ENCODE measurements at places on chromosomes 5 and 9.

DNA sequence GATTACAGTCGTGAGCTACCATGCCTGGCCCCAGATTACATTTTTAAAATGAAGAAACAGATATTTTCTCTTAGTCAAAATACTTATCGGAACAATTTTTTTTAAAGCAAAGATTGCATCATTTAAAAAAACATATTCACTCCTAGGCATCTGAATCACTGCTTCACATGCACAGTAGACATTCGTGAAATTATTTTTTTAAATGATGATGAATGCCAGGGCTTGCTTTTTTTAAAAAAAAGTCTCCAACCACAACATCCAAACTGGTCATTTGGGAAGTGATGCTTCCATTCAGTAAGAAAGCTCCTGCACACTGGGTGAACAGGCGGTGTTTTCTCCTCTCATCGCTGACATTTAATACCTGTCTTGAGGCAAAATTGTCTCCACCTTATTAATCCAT, 223.0 kb upstream of the DMRT1 start:
- DNase-seq, result peak; percentile 36

DNA sequence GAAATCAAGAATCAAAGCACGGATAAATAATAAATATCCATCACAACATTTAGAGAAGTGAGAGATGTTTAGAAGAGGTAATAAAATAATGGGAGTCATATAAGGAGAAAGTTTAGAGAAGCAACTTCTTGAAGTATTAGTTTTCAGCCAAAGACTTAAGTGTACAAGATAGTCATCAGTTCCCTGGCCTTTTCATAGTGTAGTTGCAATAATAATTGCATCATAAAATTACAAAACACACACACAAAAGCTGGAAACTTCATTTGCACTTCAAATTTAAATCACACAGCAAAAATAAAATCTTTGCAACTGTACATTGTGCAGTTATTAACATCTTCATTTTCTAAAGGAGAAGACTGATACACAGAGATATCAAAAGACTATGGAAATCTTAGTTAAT, 319.1 kb upstream of the RGMB start:
- no peak for DNase-seq

DNA sequence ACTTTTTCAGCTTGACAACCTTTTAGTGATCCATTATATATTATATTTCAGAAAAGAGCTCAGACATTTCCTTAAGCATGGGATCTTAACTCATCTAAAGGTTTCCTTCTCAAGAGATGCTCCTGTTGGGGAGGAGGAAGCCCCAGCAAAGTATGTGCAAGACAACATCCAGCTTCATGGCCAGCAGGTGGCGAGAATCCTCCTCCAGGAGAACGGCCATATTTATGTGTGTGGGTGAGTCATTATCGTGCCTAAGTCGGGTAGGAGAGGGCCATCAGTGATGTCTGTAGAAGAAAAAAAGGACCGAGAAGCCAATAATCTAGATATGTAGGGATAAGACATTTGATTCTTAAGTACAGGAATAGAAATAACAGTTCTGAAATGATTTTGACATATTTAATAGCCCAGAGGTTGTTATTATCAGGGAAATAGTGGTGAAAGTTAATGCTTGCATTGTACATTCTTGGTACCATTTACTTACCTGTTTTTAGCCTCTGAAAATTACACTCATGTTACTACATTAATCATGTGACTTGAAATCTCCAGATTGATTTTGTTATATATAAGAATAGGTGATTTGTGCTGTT, 28.2 kb downstream of the MTRR start:
- DNase-seq, result no peak

DNA sequence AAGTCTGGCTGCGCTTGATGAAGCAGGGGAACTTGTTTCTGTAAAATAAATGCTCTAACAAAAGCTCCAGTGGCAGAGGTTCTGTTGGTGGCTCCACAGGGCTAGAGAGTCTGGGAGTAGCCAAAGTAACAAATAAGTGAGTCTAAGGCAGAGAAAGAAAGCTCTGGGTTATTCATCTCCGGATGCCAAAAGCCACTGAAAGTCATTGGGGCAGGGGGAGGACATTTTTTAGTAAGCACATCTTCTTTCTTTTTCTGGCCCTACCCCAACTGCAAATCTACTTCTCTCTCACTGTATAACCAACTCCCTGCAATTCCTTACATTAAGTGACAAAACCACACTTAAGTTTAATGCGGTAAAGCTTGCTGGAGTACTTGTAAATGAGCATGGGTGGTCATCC, 141.6 kb downstream of the INSYN2B start:
- no peak for DNase-seq

DNA sequence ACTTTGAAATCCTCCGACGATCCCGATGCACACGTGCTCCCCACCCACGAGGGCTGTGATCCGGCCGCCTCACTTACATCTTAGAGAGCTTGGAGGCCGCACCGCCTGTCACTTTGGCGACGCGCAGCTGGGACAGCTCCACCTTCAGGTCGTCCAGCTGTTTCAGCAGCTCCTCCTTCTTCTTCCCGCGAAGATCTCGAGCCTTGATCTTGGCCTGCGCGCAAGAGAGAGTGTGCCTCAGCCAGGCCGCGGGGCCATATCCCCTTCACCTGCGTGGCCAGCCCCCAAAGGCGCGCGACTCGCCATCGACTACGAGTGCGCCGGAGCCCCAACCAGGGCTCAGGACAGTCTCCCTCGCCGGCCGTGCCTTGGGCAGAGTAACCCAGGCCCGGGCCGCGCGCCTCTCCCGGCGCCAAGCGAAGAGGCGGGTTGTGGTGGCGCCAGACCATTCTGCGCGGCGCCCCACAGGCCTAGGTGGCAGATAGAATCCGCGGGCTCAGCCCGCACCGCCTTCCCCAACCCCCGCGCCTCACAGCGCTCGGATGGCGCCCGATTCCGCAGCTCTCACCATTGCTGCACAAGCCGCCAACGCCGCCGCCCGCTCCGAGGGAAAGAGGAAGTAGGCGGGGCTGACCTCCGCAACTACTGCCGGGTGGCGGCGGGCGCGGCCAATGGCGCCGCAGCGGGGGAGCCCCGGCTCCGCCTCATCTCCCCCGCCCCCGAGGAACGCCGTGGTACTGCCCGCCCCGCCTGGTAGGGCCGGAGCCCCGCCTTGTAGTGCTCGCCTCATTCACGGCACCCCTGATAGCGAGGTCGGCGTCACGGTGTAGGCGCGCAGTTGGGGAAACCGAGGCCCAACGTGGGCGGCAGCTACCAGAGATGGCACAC, at the start of the genes ARPC5L and RPL35:
ARPC5L (plus strand) TSS at position 789 of the 888 bp plus-strand sequence. CDS start 7,161 bp downstream, outside the sequence.
RPL35 (minus strand) TSS at position 616 of the 888 bp plus-strand sequence; CDS start at position 571, 45 bp downstream.
- peak; percentile 92 for DNase-seq

GRCh38 chr5:157747173-157747740, 3.7 kb downstream of the LSM11 start:
- DNase-seq, result no peak

- no peak for DNase-seq
Measured at GRCh38 chr5:89871906-89872305, 537.6 kb downstream of the CETN3 start.

- no peak for DNase-seq
Measured at GRCh38 chr9:97366889-97367288, 45.0 kb upstream of the TDRD7 start.

DNA sequence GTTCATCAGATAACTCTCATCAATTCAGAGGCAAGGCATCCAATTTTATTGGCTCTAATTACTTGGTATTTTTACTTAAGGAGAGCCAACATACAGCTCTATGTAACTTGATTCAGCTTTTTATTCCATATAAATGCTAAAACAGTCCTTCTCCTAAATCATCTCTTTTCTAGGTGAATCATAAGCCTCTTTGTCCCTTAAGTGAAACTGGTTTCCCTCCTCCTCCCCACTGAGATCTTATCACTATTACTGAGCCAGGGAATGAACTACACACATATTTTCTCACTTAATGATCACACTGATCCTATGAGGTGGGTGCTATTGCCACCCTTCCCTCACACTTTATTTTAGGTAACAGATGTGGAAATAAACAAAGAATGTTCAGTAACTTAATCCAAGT, 1143.8 kb downstream of the MAT2B start:
- no peak for DNase-seq

- DNase-seq, result no peak
Measured at GRCh38 chr5:51214746-51215145, 168.5 kb upstream of the ISL1 start.

- DNase-seq, result no peak
Measured at GRCh38 chr5:142222866-142223558, 101.8 kb downstream of the SPRY4 start.

DNA sequence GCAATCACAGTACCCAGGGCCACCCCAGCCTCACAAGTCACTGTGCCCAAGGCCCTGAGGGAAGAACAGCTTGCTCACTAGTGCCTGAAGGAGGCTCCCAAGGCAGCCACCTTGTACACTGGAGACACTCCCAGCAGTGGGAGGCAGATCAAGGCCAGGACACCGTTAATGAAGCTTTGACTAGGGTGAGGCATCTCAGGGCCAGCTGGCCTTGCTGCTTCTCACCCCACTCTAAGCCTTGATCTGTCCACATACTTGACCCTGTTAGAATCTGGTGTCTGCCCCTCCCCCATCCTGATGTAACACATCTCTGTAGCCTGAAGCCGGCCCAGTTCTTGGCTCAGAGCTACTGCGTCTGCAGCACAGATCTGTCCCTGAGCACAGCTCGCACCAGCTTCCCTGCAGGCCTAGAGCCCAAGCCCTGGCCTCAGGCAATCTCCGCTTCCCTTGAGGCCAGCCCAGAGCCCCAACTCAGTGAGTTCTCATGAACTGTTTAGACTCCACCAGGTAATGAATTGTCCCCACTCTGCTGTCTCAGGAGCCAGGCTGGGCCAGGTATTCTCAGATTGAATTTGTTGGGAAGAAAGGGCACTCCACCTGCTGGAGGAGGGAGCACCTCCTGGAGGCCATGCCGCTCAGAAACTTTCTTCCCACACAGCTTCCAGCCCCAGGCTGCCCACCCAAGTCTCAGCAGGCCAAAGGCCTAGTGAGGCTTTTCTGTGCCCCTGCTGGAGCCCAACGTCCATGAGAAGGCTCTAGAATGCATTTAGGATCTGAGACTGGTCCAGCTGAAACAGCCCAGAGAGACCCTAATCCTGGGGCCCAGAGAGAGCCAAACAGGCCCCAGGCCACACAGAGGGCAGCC, 13.4 kb upstream of the JADE2 start:
- no peak for DNase-seq

DNA sequence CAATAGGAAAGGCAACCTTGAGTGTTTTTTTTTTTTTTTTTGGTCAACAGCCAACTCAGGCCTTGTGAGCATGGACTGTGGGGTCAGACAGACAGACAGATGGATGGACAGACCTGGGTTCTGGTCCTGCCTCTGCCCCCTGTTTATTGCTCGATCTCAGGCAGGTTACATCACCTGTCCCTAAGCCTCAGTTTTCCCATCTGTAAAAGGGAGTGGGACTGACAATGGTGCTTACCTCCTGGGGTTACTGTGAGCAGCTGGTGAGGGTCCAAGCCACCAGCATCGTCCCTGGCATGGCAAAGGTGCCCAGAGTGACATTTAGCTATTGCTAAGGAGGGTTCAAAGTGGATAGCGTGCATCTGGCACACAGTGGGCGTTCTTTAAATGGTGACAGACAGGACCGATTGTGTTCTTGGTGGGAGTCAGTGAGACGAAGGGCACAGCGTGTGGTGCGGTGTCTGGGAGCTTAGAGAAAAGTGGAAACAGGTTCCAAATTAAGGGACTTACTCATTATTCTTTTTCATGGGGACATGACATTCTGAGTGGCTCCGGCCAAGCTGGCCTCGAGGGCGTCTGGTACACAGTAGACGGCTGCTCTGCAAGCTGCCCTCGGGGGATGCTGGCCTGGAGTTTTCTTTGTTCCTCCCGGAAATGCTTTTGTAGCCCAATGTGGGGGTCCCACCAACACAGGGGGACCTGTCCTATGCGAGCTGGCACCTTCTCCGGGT, 72.1 kb downstream of the COL27A1 start:
- DNase-seq, result no peak

DNA sequence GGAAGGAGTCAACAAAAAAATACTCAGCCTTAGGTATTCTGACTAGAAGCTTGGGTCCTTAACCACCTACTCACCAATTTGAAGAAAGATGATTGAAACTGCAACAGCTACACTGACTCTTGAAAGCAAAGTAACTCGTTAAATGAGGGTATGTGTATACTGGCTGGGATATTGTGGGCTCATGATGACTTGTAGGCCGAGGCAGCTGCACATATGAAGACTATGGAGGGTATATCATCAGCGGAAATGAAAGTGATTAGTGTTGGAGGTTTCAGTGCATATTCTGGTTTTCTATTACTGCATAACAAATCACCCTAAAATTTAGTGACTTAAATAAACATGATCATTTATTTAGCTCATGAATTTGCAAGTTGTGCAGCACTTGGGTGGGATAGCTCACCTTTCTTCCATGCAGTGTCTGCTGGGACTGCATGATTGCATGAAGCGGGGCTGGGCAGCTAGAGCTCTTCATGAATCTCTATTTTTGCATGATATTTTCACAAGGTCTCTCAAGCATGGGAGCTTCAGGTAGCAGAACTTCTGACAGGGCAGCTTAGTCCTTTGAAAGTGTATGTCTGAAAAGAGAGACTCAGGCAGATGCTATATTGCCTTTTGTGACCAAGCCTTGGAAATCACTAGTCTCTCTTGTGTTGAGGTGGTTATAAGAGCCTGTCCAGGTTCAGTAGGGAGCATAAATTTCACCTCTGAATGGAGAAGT, 96.1 kb upstream of the CDKN2B start:
- DNase-seq, result no peak

- DNase-seq, result no peak
Measured at GRCh38 chr5:3854188-3854821, 258.7 kb downstream of the IRX1 start.

GRCh38 chr5:52743970-52744369, 43.7 kb upstream of the ITGA1 start:
- DNase-seq, result no peak

GRCh38 chr5:22908586-22908985, 55.4 kb upstream of the CDH12 start:
- no peak for DNase-seq

DNA sequence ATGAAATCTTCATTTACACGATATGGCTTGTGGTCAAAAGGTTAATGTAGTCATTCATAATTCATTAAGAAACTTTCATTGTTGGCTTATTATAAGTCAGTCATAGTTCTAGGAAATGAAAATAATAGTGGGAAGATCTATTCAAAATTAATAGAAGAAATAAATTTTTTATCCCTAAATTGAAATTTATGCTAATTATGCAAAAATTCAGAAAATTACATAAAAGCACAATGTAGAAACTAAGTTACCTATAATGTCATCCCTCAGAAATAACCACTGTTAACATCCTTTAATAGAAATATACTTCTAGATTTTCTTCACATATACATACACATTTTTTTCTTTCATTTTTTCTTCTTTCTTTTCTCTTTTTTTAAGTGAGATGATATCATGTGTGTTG, 15.9 kb upstream of the JAK2 start:
- no peak for DNase-seq

GRCh38 chr5:121962347-121962670, 534 bp downstream of the SRFBP1 start:
- DNase-seq, result no peak

DNA sequence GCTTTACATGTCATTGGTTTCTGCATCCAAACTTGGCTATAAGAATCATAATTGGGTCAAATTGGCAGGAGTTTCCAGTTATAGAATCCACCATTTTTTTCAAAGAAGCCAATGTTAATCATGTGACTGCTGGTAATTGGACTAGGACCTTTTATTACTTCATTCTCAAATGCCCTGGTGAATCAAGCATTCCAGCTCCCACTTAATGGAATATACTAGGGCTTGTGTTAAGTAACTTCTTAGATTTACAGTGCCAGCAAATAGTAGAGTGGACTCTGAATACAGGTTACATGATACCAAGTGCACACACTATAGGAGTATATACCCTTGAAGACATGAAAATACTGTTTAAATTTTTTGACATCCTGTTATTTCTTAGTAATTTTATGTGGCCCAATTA, 96.7 kb downstream of the NUDT12 start:
- DNase-seq, result no peak
